ENCODE measurements at places on chromosomes 11 and 22. TPM values are rescaled to one million over a fixed set of nuclear protein-coding genes. Genes with fewer than 3 reads are reported as not detected.

Gene SPON1
- 123 TPM for total RNA-seq

Gene OR9G4
- total RNA-seq: not detected

Gene SLC22A6
- not detected for total RNA-seq

Gene CFAP300
- 3.0 TPM for total RNA-seq

GRCh38 chr11:66291303-66291705 lies 390 bp upstream of the TMEM151A start:
- no peak for DNase-seq

GRCh38 chr11:35316161-35316560 lies 103.2 kb downstream of the SLC1A2 start:
- no peak for DNase-seq

GRCh38 chr11:93986716-93987115 lies 34.4 kb upstream of the HEPHL1 start:
- no peak for DNase-seq

DNA sequence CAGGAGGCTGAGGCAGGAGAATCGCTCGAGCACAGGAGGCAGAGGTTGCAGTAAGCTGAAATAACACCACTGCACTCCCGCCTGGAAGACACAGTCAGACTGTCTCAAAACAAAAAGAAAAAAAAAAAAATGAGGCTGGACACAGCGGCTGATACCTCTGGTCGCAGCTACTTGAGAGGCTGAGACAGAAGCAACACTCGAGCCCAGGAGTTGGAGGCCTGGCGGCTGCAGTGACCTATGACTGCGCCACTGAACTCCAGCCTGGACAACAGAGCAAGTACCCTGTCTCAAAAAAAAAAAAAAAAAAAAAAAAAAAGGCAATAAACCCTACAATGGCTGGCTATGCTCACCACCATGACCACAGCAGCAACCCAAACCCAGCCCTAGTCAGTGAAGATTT lies 11.0 kb downstream of the NAP1L4 start:
- no peak for DNase-seq

GRCh38 chr11:61259363-61259762 lies 18.4 kb downstream of the PGA5 start:
- no peak for DNase-seq

All from mesenteric fat pad (tissue), 1 donor.